Ovary (tissue), 10 donors: ENCODE measurements at places on chromosomes 16 and 17. TPM values are rescaled to one million over a fixed set of nuclear protein-coding genes. Genes with fewer than 3 reads are reported as not detected.

Gene CCDC200
- polyA plus RNA-seq, result not detected

Gene MMP15
- polyA plus RNA-seq, result 2.6 TPM

Gene HSD17B1
- polyA plus RNA-seq, result 2.1 TPM

Gene CHST5
- polyA plus RNA-seq, result 0.08 TPM

Gene KRT17
- 0.29 TPM for polyA plus RNA-seq

Gene OR3A3
- not detected for polyA plus RNA-seq

Gene NRN1L
- polyA plus RNA-seq, result 4.7 TPM

GRCh38 chr16:88597856-88598491 is 27.8 kb downstream of the ZC3H18 start:
- no peak for DNase-seq

- no peak for DNase-seq
Observed at GRCh38 chr17:76740329-76741118, 2.6 kb downstream of the MFSD11 start.

- DNase-seq, result no peak
Observed at GRCh38 chr17:55426851-55427586, 5.4 kb upstream of the MMD start.

DNA sequence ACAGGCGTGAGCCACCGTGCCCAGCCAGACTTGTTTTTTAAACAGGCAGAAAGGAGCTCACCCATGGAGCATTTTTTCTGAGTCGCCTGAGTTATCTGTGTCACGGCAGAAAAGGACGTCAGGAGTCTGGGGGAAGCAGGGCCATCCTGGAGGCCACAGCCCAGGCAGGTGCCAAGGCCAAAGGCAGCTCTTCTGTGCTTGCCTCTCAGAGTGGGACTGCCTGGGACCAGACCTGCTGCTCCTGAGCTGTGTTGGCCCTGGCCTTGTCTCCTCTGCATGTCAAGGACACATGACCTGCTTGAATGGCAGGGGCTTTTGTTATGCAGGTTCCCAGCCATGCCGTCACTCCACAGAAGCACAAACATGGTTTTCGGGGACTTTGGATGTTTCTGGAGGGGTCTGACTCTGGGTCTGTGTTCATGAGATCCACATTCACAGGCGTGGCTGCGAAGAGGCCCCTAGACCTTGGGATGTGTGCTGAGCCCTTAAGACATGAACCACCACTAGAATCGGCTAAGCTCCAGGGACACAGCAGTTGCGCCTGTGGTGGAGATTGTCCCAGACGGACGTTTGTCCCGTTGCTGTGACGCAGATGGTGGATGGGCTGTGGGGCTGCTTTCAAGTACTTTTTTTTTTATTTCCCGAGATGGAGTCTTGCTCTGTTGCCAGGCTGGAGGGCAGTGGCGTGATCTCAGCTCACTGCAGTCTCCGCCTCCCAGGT is 33.8 kb downstream of the FOXK2 start:
- no peak for DNase-seq

DNA sequence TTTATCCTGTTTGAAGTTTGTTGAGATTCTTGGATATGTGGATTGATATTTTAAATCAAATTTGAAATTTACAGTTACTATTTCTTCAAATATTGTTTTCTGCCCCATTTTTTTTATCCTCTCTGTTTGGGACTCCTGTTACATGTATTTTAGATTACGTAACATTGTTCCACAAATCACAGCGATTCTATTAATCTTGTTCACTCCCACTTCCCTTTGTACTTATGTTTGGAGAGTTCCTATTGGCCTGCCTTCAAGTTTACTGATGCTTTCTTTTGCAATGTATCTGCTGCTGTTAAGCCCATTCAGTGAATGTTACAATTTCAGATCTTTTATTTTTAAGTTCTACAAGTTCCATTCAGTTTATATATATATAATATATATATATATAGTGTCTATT is 288.3 kb upstream of the TNRC6C start:
- no peak for DNase-seq

GRCh38 chr17:30530346-30531025 is 53.3 kb downstream of the GOSR1 start:
- DNase-seq, result no peak

DNA sequence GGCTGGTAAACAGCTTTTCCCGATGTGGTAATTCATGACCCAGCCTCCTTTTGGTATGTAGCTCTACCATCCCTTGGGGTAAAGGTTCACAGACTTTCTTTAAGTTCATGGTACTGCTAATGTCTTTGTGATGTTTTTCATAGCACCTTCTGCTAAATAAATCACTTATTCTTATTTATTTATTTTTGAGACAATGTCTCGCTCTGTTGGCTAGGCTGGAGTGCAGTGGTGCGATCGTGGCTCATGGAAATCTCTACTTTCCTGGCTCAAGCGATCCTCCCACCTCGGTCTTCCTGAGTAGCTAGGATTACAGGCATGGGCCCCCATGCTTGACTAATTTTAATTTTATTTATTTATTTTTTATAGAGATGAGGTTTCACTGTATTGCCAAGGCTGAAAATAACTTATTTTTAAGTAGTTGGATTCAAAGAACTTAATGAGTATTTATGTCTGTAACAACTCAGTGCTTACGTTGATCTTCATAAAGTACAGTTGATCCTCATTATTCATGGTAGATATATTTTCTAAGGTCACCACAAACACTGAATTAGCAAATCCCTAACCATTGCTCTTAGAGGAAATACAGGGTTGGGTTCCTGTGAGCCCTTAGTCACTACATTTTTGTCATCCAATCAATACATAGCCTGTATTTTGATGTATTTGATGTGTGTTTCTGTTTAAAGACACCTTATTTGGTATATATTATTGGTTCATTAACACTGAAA is 97.1 kb downstream of the SHISA9 start:
- no peak for DNase-seq

DNA sequence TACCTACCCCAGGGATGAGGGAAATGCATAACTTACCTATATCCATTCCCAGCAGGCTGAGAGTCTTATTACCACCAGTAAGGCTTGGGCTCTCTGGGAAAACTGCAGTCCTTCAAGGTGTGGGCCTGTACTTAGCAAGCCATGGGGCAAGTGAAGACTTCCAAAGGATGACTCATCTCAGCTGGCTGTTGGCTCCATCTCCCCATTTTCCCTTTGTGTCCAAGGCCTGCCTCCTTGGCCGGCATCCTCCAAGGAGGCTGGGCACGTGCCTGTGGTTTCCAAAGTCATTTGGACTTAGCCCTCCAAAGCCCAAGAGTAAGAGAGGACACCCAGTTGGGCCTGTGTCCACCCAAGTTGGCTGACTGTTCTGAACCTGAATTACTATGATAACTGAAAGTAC is 89.8 kb downstream of the TMEM100 start:
- no peak for DNase-seq

DNA sequence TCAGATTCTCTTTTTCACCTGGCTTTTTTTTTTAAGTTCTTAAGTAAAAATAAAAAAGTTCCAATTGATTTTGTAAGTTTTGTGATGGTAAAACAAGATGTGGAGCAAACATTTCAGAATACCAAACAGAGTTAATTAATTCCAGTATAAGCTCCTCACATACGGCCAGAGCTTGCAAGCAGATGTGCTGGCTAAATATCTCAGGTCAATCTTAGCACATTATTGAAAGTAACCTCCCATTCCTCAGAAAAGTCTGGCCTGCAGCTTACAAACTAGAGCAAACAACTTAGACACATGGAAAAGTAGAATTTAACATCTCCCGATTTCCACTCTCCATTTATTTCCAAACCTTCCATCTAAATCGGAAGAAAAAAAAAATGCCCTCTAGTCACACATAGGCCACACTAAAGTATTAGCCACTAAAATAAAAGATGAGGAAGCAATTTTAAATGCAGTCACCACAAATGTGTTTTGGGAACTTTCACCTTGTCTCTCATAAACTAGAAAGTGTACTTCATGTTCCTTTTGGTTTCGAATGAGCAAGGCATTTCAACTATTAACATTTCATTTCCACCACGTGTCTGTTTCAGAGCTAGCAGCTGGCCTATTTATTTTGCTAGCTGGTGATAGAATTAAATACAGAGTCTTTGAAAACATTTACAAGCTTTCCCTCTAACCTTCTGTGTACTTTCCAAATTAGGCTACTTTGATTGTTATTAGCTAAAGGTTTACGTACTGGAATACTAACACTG is 143.3 kb downstream of the STX8 start:
- DNase-seq, result no peak

DNA sequence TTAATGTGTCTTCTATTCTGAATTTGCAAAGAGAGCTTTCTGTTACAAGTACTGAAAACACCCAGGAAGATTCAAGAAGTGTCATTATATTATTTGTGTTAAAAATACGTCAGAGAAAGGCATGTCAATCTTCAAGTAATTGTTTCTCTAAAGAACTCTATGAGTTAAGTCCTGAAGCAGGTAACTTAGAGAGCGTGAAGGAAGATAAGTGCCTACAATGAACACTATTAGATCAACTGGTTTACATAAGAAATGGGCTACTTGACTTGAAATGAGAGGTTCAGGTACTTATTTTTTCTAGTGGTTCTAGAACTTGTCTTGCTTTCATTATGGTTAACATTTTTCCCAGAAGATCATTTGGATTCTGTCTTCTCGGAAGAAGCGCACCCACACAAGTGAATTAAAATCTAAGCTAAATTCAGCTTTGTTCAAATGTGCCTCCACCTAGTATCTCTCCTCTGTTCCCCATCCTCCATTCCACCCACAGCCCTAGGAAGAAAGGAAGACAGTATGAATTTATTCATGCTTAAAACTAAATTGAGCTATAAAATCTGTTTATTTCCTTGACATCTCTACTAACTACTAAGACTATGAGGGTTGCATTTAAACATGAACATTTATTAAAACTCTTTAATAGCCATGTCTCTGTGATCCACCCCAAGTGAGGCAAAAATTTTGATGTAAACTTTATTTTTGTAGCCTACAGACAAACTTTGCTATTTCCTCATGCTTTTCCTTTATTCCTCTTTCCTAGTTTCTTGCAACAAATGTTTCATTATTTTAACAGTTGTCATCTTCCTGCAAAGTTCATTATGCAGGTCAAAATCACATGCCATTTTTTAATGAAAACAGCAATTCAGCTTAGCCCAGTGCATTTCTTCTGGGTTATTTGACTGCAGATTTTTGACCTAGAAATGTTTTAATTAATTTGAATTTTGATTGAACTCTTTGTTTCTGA is 206.8 kb downstream of the KCNJ2 start:
- no peak for DNase-seq

GRCh38 chr17:11495613-11496012 is 102.7 kb upstream of the DNAH9 start:
- no peak for DNase-seq

GRCh38 chr16:69382421-69382820 is 3.4 kb downstream of the TERF2 start:
- DNase-seq, result no peak
